ENCODE measurements at places on chromosomes 4 and X. TPM values are rescaled to one million over a fixed set of nuclear protein-coding genes. Genes with fewer than 3 reads are reported as not detected.

The BGN gene
- polyA plus RNA-seq: 1.0 TPM

DNA sequence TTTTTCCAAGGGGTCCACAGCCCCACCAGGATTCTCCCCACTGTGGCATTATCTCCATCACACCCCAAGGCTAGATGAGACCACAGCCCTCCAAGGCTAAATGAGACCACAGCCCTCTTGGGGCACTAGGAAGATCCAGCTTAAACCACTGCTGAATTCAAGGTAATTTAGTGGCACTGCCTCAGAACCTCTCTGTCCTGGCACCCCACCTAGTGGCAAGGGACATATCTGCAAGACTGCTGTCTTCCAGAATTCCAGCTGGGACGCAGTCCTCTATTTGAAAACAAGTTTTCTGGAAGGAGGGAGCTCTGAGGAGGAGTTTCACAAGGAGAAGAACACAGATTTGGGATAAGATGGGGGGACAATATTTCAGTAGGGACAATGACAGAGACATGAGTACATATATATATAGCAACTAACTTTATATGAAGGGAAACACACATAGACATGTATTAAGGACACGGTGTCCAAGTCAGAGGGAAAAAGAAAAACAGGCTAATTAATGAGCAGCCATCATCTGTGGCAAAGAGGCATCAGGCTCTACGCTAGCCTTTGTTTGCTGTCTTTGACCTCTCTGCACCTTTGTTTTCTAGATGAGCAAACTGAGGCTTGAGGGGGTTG lies 9.3 kb downstream of the CETN2 start:
- DNase-seq: peak; percentile 59
- H3K36me3 ChIP-seq: no peaks in the 10 kb centered on the region
- H3K4me1 ChIP-seq: no peaks in the 10 kb centered on the region
- no peak overlapping the region for H3K4me3 ChIP-seq
- H3K27me3 ChIP-seq: peaks cover 7% of the 10 kb centered on the region
- no peak overlapping the region for H3K27ac ChIP-seq

DNA sequence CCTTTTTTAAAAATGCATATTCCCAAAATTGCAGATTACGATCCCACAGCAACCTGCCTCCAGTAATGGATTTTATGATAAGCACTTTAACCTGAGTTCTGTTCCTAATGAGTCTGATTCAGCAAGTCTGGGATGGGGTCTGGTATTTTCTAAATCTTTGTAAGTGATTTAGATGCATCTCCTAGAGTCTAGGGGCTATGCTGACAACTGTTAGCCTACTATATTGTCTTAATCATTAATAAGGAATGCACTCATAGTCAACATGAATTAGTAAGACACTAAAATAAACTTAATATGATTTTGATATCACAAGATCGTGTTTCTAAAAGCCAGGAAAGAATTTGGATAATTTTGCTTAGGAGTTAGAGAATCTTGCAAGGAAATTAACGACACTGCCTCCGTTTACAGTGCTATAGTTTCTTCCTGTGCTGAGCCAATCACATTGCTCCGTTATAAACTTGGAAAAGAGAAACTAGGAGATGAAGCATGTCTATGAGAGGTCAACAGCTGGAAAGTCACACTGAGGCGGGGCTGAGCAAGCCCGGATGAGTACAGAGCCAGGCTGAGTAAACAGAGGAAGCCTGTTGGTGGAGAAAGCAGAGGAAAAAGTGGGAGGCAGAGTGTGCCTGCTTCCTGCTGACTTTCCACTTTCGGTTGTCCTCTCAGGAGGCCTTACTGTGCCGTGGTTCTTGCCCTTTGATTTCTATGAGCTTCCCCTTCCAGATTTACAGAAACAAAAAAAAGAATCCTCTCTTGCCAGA lies 5.4 kb downstream of the SCARB2 start:
- H3K4me1 ChIP-seq: peaks cover 19% of the 10 kb centered on the region
- no peak overlapping the region for H3K4me3 ChIP-seq
- no peak for DNase-seq
- peak overlapping the region; percentile 29 for H3K27ac ChIP-seq
- H3K36me3 ChIP-seq: no peaks in the 10 kb centered on the region

The HSFX4 gene
- polyA plus RNA-seq: not detected

GRCh38 chrX:53376888-53377287 lies 45.6 kb downstream of the SMC1A start:
- DNase-seq: no peak
- no peak overlapping the region for H3K27ac ChIP-seq
- H3K4me1 ChIP-seq: no peaks in the 10 kb centered on the region
- no peaks in the 10 kb centered on the region for H3K36me3 ChIP-seq

DNA sequence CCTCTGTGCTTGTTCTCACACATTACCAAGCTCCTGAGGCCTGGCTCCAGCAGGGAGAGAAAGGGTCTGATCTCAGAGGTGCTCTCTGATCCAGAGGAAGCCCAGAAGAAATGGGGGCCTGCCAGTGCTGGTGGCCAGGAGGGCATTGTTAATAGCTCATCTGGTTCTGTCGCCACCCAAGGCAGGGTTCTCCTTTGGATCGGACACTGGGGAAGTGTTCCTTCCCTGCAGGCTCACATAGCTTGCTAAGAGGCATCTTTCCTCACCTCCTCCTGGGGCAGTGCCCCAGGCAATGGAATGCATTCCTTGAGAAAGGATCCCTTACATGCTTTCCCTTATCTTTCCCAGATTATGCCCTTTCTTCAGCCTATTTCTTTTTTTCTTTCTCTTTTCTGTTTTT lies 53.8 kb downstream of the RBM47 start:
- H3K36me3 ChIP-seq: no peaks in the 10 kb centered on the region
- no peak overlapping the region for H3K27ac ChIP-seq
- peaks cover 18% of the 10 kb centered on the region for H3K4me1 ChIP-seq

The HPSE gene
- polyA plus RNA-seq: not detected

DNA sequence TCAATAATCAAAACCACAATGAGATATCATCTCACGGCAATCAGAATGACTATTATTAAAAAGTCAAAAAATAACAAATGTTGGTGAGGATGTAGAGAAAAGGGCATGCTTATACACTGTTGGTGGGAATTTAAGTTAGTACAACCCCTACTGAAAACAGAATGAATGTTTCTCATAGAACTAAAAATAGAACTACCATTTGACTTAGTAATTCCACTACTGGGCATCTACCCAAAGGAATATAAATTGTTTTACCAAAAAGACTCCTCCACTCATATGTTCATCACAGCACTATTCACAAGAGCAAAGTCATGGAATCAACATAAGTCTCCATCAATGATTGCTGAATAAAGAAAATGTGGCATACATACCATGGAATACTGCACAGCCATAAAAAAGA lies 278.1 kb upstream of the ARSJ start:
- H3K36me3 ChIP-seq: no peaks in the 10 kb centered on the region
- H3K27me3 ChIP-seq: no peaks in the 10 kb centered on the region
- no peaks in the 10 kb centered on the region for H3K4me1 ChIP-seq

GRCh38 chrX:8913655-8914409 lies 112.6 kb upstream of the FAM9A start:
- H3K4me1 ChIP-seq: peaks cover 4% of the 10 kb centered on the region
- no peak for DNase-seq
- H3K4me3 ChIP-seq: no peak overlapping the region
- H3K27ac ChIP-seq: no peak overlapping the region

DNA sequence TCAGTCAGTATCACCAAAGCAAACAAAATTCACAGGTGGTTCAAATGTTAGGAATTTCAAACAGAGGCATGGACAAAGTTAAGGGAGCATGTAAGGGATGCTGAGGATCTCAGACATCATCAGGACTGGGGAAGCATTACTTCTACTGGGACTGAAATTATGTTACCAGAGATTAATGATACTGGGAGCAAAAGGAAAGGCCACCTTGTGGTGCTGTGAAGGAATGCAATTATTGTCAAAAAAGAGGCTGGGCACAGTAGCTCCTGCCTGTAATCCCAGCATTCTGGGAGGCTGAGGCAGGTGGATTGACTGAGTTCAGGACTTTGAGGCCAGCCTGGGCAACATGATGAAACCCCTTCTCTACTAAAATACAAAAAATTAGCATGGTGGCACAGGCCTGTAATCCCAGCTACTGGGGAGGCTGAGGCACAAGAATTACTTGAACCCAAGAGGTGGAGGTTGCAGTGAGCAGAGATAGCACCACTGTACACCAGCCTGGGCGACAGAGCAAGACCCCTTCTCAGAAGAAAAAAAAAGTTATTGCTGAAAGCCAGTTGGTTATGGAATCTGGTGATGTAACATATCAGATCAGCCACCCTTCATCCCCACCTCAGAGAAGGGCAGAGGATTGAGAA lies 954.3 kb downstream of the PCDH7 start:
- H3K27ac ChIP-seq: no peak overlapping the region
- H3K36me3 ChIP-seq: no peaks in the 10 kb centered on the region
- DNase-seq: peak; percentile 35
- H3K4me1 ChIP-seq: no peaks in the 10 kb centered on the region
- no peak overlapping the region for H3K4me3 ChIP-seq

- H3K27me3 ChIP-seq: peaks cover 64% of the 10 kb centered on the region
- no peak for DNase-seq
- no peaks in the 10 kb centered on the region for H3K36me3 ChIP-seq
- H3K4me1 ChIP-seq: no peaks in the 10 kb centered on the region
Observed at GRCh38 chr4:153789741-153790499, 1.0 kb upstream of the SFRP2 start.

The ATOH1 gene
- not detected for polyA plus RNA-seq

DNA sequence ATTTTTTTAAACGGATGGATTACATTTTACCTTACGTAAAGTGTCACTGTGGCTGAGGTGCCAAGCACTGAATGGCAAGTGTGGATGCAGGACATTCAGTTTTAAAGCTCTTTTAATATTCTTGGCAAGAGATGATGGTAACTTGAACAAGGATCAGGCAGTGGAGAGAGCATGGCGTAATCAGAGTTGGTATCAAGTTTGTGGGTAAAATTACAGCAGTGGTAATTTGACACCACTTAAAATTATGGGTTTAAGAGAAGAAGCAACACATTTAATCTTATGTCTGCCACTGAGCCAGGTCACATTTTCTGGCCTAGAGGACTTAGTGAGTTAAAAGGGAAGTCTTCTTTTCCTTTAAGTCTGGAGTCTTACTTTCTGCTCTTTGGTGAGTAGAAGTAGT lies 100.5 kb downstream of the NAA11 start:
- no peaks in the 10 kb centered on the region for H3K27me3 ChIP-seq
- no peak for DNase-seq
- no peak overlapping the region for H3K27ac ChIP-seq
- H3K4me3 ChIP-seq: no peak overlapping the region

DNA sequence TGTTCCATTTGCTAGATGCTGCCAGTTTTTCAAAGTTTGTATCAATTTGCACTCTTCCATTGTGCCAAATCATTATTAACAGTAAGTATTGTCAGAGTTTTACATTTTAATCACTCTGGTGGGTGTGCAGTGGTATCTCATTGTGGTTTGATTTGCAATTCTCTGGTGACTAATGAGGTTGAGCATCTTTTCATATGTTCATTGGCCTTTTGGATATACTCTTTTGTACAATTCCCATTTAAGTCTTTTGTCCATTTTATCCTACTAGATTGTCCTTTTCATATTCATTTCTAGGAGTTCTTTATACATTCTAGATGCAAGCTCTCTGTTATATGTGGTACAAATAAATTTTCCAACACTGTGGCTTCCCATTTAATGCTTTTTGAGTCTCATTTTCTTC lies 17.4 kb upstream of the ARHGAP36 start:
- no peaks in the 10 kb centered on the region for H3K4me1 ChIP-seq
- H3K4me3 ChIP-seq: no peak overlapping the region

GRCh38 chrX:67568769-67569168 lies 24.9 kb downstream of the AR start:
- no peak overlapping the region for H3K4me3 ChIP-seq
- no peak for DNase-seq
- H3K27me3 ChIP-seq: no peaks in the 10 kb centered on the region
- no peaks in the 10 kb centered on the region for H3K36me3 ChIP-seq

- no peak for DNase-seq
- H3K36me3 ChIP-seq: no peaks in the 10 kb centered on the region
- no peaks in the 10 kb centered on the region for H3K27me3 ChIP-seq
- no peak overlapping the region for H3K27ac ChIP-seq
Observed at GRCh38 chr4:21835712-21836111, 112.9 kb downstream of the KCNIP4 start.

GRCh38 chrX:20521222-20521621 lies 254.5 kb upstream of the RPS6KA3 start:
- H3K4me3 ChIP-seq: no peak overlapping the region
- no peaks in the 10 kb centered on the region for H3K27me3 ChIP-seq
- peak; percentile 85 for DNase-seq
- H3K4me1 ChIP-seq: peaks cover 4% of the 10 kb centered on the region
- H3K27ac ChIP-seq: no peak overlapping the region

DNA sequence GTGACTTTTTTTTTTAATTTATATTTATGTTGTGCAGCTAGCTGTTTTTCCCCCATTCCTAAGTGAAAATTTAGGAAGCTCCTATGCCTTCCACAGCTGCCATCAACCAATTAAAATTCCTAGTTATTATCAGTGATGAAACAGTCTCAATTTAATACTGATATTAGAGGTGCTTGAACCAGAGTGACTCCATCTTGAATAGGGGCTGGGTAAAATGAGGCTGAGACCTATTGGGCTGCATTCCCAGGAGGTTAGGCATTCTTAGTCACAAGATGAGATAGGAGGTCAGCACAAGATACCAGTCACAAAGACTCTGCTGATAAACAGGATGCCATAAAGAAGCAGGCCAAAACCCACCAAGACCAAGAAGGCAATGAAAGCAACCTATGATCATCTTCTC lies 136.7 kb downstream of the DCHS2 start:
- DNase-seq: no peak
- H3K4me3 ChIP-seq: no peak overlapping the region
- H3K27ac ChIP-seq: no peak overlapping the region
- no peaks in the 10 kb centered on the region for H3K36me3 ChIP-seq

DNA sequence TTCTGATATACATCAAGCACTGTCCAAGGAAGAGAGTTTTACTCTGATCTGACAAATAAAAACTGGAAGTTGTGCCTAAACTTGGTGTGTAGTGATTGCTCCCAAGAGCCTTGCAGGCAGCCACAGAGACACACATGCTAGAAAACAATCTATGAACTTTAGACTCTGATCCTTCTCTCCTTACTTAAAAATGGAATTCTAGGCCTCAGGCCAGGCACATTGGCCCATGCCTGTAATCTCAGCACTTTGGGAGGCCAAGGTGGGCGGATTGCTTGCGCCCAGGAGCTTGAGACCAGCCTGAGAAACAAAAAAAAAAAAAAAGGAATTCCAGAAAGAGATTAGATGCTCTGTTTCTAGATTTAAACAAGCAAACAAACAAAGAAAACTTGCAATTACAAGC lies 45.6 kb upstream of the S100G start:
- DNase-seq: peak; percentile 27
- peak overlapping the region; percentile 77 for H3K27ac ChIP-seq
- H3K36me3 ChIP-seq: peaks cover 9% of the 10 kb centered on the region
- no peak overlapping the region for H3K4me3 ChIP-seq

The FAM241A gene
- 4.3 TPM for polyA plus RNA-seq
